ENCODE measurements at places on chromosomes 1 and 21.

- DNase-seq = peak; percentile 27
Measured at GRCh38 chr1:151539321-151540020, 638 bp upstream of the TUFT1 start.

GRCh38 chr1:234782791-234783190 is 172.8 kb upstream of the IRF2BP2 start:
- DNase-seq = no peak

GRCh38 chr1:207762622-207763021 is 10.8 kb downstream of the CD46 start:
- DNase-seq = no peak

DNA sequence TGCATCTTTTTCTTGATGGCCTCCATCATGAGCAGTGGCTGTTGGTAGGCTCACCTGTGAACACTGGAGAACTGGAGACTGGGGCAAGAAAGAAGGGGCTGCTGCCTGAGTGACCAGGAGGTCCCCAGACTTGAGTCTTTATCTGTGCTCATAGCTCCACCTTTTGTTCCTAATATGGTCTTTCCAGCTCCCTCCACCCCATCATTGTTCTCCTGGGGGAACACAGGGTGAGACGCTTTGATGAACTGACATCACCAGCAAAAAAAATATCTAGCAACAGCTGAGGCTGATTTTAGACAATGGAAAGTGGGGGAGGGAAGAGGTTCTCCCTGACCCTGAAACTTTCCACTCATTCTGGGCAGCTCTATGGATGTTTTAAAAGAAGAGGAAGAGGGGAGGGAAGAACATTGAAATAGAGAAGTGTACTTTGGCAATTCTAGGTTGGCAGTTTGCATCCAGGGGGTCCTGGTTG is at the start of gene TPM3:
TPM3 (minus strand) TSS at position 111 of the 472 bp plus-strand sequence; CDS start at position 29, 82 bp downstream.
- DNase-seq = no peak

DNA sequence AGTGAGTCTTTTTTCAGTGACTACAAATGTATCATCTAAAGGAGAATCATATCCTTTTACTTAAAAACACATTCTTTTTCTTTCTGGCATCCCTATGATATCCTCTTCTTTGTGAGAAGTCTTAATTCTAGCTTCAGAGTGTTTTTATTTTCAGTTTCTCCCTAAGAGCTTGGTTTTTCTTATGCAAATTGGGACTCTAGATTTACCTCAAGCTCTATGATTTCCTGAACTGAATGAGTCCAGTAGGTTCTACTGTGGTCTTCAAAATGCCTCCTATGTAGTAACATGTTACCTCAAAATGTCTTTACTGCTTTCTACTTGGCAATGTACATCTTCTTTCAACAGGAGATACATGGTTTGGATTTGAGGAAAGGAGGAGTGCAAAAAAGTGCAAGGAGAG is 148.2 kb upstream of the C21orf91 start:
- no peak for DNase-seq

DNA sequence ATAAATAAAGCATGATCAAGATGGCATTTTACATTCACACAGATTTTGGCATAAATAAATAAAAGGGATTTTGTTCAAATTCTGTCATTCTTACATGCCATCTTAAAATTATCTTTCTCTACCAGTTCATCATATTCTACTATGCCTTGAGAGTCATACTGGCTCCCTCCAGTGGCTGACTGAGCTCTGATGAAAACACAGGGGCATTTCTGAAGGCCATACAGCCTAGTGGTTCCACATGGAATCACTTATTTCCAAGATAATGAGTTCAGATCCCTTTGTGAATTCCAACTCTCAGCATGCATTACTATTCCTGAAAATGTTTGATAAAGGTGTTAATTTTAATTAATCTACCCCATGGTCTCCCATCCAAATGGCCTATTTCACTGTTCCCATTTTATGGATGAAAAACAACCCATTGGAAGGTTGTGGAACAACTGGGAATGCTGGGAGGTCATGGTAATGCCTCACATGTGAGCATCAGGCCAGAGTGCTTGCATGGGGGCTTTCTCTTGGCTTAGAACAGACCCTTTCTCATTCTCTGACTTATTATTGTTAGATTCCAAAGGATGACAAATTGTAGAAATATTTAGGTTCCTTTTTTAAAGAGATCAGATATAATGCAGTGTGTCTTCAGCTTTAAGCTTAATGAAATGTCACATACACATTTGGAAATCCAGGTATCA is 622.4 kb upstream of the PKN2 start:
- peak; percentile 2 for DNase-seq

DNA sequence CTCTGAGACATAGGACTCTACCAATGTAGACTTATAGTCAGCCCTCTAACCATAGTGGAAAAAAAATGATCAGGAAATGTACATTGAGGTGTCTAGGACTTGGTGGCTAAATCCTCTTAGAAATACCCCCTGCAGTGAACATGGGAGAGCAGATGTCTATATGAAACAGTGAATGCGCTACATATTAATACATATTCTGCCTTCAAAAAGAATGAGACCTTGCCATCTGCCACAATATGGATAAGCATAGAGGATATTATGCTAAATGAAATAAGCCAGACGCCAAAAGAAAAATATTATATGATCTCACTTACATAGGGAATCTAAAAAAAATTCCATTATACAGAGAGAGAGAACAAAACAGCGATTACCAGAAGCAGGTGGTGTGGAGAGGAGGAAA is 66.6 kb upstream of the HAO2 start:
- DNase-seq = no peak

- DNase-seq = no peak
Measured at GRCh38 chr1:97082160-97082848, 360.7 kb downstream of the PTBP2 start.

- DNase-seq = no peak
Measured at GRCh38 chr1:20093940-20094391, 24.0 kb downstream of the PLA2G5 start.
